ENCODE measurements at places on chromosomes 16 and 17.

GRCh38 chr17:43846963-43847371 is at the start of gene CD300LG:
TSS of gene CD300LG (plus strand) at chr17:43847176. CDS start at chr17:43847217, 41 bp downstream.
- DNase-seq = no peak

GRCh38 chr16:82264756-82265155 is 94.7 kb upstream of the MPHOSPH6 start:
- DNase-seq = no peak

DNA sequence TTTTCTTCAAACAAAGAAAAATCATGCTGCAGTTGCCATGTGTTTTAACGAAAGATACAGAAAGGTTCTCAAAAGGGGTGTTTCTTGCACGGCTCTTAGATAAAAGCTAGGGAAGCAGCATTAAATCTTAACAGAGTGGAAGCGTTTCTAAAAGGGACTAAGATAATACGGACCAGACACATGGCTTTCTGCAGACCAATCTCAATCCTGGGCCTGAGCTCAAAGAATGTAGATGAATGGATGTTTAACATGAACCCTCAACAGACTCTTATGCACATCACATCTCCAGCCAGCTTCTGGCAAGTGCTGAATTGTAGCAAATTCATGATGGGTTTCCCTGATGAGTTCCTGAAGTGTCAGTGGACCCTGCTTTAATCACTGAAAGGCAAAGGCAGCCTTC is 80.2 kb upstream of the COX10 start:
- no peak for DNase-seq

- no peak for DNase-seq
Observed at GRCh38 chr17:31310260-31310659, 3.6 kb downstream of the EVI2B start.

GRCh38 chr17:59427996-59428395 is 96.5 kb downstream of the YPEL2 start:
- no peak for DNase-seq

GRCh38 chr16:57092786-57093411 is 516 bp downstream of the CPNE2 start:
- no peak for DNase-seq

GRCh38 chr17:41354536-41354935 is 3.9 kb upstream of the KRT33A start:
- no peak for DNase-seq

- no peak for DNase-seq
Observed at GRCh38 chr16:1062895-1063294, 9.7 kb upstream of the SSTR5 start.

- peak; percentile 27 for DNase-seq
Observed at GRCh38 chr17:879546-880442, 97.6 kb downstream of the MRM3 start.

- no peak for DNase-seq
Observed at GRCh38 chr17:46273541-46274236, 21.2 kb upstream of the LRRC37A start.

- no peak for DNase-seq
Observed at GRCh38 chr16:13154799-13155198, 253.4 kb downstream of the SHISA9 start.

DNA sequence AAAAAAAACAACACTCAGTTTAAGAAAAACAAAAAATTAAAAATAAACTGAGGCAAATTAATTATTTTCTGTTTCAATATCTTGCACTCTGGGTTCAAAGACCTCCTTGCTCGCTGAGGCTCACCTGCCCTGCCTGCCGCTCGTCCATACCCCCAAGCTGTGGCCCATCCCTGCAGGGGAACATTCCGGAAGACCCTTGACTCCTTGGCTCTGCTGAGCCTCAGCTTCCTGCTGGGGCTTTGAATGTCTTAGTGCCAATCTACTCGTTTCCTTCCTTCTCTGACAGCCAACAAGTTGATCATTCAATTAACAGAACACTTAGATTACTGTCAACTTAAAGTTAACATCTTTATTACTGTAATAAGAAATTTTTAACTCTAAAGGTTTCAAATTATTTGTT is 24.3 kb downstream of the G6PC1 start:
- DNase-seq = no peak

DNA sequence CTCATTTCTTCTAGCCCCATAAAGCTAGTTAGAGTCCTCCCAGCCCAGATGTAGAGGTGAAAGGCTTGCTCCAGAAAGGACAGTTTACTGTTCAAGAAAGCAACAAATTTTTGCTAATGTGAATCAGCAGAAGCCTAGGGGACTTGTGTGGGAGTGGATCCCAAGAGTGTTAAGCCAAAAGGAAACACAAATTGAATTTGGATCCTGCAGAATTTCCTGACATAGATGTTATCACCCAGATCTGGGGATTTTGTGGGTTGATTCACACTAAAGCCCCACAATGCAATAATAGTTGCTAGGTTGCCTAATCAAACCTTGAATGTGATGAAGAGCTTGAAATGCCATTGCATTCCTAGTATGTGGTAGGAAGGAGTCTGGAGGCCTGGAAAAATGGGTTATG is 135.2 kb upstream of the HS3ST3A1 start:
- no peak for DNase-seq
